ENCODE measurements at places on chromosomes 4 and X.

- DNase-seq, result no peak
These were observed 241.2 kb downstream of the ARHGAP24 start for GRCh38 chr4:85715991-85716737.

- no peak for DNase-seq
These were observed 99.2 kb upstream of the TENM3 start for GRCh38 chr4:182143822-182144625.

- DNase-seq, result no peak
These were observed 43.1 kb upstream of the FAM9C start for GRCh38 chrX:13087322-13088155.

DNA sequence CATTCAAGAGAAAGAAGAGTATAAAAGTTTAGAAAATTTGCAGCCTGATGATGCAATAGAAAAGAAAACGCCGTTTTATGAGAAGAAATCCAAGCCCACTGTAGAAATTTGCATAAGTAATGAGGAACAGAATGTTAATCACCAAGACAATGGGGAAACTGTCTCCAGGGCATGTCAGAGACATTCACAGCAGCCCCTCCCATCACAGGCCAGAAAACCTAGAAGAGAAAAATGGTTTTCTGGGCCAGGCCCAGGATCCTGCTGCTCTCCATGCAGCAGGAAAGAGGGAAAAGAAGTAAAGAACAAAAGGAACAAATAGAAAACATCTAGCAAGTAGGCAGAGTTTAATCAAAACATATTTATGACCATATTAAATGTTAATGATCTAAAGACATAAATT is 119.0 kb downstream of the ANKRD50 start:
- DNase-seq, result no peak

DNA sequence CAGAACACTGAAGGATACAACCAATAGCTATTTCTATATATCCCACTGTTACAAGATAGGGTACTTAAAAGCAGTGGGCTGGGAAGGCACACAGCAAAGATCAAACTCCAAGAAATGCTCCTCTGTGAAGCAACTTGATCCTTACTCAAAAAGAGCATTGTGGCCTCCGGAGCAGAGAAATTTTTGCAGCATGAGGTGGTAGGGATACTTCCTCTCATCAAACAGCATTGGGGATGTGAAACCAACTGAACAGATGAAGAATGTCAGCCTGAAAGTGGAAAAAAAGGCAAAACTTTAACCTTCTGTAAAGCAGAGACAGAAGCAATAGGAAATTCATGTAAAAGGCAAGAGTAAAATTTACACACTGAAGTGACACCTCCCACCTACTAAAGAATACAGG is 92.2 kb downstream of the HUWE1 start:
- DNase-seq, result no peak

GRCh38 chrX:72002875-72003274 is 92.2 kb downstream of the NHSL2 start:
- no peak for DNase-seq

DNA sequence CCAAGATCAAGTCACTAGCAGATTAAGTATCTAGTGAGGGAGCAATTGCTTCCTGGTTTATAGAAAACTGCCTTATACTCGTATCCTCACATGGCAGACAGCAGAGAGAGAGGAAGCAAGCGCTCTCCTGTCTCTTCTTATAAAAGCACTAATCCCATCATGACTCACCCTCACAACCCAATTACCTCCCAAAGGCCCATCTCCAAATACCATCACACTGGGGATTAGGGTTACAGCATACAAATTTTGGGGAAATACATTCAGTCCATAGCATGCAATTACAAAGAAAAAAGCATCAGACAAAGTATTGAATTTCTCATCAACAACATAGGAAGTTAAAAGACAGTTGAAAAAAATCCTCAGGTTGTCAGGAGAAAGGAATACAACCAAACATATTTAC is 292.6 kb downstream of the IQCM start:
- DNase-seq, result no peak

DNA sequence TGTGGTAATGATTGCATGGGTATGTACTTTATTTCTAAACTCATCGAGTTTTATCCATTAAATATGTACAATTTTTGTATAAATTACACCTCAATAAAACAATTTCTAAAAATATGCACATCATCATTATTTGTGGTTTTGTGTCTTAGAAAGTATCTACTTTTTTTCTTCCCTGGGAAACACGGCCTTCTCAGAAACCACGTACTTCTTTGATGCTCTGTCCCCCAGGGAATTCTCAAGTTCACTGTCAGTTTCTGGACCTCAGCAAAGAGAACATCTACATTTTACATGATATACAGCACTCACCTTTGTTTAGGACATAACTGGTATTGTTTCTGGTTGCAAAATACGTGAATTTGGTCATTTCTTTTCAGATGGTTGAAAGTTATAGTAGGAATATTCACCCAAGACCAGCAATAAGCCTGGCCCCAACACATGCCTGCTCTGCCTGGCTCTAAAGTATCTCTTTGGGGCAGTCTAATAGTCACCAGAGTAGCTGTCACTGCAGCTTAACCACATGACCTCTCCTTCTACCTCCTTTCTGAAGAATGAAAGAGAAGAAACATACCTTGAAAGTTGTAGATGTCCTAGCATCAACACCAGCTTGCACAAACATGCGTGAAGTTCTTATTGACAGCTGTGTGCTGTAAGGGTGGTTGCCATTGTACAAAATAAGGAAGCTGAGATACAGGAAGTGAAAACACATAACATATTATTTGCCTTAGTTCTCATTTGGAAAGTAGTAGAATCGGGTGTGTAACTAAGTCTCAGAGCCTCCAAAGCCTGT is 48.4 kb upstream of the SPANXN4 start:
- DNase-seq, result no peak

DNA sequence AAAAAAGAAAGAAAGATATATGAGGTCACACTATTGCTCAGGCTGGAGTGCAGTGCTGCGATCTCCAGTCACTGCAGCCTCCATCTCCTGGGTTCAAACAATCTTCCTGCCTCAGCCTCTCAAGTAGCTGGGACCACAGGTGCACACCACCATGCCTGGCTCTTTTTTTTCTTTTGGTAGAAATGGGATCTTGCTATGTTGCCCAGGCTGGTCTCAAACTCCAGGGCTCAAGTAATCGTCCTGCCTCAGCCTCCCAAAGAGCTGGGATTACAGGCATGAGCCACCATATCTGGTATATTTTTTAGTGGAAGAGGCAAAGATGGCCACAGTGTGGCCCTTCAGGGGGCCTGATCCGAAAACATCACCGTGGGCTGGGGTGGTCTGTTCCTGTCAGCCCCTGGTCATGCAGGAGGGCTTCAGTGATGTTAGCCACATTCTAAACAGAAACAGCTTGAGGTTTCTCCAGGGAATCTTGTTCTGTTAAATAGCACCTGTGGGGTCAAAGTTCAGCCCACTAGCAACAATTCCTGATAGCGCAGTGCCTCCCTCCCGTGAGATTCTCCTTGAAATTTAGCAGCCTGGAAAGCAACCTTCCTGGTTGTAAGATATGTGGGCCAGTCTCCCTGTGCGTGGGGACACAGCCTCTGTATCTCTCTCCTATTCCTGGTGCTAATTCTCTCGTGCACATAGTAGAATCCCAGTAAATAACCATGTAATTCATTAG is 7.3 kb upstream of the DHRSX start:
- no peak for DNase-seq

- no peak for DNase-seq
These were observed 6.3 kb downstream of the TMEM31 start for GRCh38 chrX:103716962-103717361.

DNA sequence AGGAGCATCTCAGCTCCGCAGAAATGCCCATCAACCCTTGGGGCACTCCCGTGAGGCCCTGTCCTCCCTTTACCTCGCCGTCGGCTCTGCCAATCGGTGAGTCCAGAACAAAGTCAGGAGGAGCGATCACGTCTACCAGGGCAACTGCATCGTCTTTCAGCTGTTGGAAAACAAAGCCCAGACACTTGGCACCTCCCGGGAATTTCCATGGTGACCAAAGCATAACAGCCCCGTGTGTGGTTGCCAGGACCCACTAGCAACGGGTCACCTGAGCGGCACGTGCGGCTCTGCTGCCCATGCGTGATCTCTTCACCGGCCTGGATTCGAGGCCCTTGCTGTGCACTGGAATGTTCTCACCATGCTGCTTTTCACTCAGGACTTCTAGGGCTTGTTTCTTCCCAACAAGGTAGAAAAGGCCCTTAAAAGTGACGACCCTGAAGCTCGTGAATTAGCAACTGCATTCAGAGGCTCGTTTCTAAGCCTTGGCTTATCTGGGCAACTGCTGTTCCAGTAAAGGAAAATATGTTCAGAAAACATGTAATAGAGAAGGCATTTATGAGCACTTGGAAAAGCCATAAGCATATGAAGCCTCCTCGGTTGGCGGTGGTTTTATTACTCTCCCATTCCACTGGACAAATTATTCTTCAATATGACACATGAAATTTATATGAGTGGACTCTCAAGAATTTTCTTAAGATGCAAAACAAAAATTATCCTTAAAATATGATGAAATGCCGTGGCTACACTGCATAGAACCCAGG is 69.5 kb downstream of the ACOX3 start:
- DNase-seq, result no peak

DNA sequence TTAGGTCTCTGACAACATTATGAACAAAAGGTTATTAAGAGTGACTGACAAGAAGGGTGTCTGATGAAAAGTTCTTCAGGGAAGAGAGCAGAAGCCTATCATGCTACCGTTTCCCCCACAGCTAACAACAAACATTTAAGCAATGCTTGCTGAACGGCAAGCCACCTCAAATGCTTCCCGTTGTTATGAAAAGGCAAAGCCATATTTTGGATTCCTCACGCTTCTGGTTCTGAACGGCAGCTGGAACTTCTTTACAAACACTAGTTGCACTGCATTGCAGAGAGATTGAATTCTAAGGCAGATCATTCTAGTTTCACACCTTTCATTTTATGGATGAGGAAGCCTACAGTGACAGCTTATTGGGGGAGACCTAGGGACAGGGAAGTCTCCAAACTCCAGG is 48.6 kb upstream of the NAP1L5 start:
- DNase-seq, result no peak

- DNase-seq, result no peak
These were observed 97.1 kb downstream of the REELD1 start for GRCh38 chr4:146311238-146311970.

GRCh38 chr4:26522478-26522877 is 32.2 kb upstream of the CCKAR start:
- DNase-seq, result no peak

GRCh38 chrX:72299891-72300630 is 5.7 kb downstream of the CITED1 start:
- no peak for DNase-seq

DNA sequence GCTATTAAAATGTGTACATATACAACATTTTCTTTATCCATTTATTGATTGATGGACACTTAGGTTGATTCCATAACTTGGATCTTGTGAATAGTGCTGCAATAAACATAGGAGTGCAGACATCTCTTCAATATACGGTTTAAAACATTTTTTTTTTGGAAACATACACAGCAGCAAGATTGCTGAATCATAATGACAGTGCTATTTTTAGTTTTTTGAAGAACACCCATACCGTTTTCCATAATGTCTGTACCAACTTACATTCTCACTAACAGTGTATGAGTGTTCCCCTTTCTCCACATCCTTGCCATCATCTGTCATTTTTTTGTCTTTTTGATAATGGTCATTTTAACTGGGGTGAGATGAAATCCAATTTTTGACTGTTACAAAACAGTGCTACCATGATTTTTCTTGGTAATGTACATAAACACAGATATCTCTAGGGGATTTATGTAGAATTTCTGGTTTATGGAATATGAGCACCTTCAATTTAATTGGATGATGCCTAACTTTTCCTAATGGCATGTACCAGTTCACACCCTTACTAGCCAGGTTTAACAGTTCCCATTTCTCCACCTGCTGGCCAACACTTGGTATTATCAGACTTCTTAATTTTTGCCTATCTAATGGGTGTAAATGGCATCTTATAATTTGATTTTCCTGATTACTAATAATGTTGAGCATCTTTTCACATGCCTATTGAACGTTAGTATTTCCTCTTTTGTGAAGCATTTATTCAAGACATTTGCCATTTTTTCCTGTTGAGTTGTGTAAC is 21.0 kb upstream of the TMSB15B start:
- DNase-seq, result no peak

DNA sequence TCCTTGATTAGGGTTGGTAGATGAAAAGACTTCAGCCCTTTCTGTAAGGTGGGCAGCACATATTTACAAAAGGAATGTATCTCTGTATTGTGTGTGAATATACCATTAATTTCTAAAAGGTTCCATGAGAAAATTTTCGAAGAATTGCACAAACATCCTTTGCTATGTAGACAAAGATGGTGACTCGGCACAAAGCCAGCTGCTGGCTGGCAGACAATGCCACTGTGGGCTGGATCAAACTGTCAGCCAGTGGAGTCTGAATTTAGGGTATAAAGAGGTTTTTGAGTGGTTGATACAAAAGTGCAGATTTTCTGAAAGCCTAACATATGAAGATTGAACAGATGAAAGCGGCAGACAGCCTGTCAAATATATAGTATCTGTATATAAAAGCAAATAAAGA is 5.6 kb upstream of the TXK start:
- DNase-seq, result no peak

DNA sequence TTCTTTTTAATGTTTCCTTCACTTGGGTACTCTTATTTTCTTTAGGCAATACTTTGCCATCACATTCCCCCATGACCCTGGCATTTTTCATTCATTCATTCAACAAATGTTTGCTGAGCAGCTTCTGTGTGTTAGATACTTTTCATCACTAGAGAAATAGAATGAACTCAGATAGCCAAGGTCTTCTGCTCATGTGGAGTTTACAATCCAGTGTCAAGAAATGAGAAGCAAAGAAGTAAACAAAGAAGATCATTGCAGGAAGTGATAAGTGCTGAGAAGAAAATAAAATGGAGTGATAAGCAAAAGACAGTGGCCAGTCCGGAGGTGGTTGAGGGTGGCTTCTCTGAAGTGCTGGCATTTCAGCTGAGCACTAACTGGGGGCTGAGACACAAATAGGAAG is 63.1 kb downstream of the LIMCH1 start:
- DNase-seq, result no peak

DNA sequence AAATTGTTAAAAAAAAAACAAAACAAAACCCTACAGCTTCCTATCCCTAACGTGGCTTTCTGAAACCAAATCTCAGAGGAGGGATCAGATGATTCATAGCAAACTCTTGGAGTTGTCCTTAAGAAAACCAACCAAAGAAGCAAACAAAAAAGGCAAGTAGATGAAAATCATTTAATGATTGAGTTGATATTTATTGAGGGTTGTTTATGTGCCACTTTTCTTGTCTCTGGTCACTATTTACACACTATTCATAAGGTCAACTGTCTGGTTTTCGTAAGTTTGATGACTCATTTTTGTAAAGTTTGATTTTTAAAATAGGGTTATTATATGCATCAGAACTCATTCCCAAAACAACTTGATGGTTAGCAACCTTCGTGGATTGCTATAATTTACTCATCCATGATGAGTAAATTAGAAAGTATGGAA is 133.4 kb downstream of the UNC5C start:
- no peak for DNase-seq

GRCh38 chr4:89661173-89661899 is 175.6 kb downstream of the SNCA start:
- DNase-seq, result no peak

All from NCI-H1436 treated with DMSO at 0.1 percent for 48 hours (cell line).